ENCODE measurements at places on chromosomes 1 and 21.

DNA sequence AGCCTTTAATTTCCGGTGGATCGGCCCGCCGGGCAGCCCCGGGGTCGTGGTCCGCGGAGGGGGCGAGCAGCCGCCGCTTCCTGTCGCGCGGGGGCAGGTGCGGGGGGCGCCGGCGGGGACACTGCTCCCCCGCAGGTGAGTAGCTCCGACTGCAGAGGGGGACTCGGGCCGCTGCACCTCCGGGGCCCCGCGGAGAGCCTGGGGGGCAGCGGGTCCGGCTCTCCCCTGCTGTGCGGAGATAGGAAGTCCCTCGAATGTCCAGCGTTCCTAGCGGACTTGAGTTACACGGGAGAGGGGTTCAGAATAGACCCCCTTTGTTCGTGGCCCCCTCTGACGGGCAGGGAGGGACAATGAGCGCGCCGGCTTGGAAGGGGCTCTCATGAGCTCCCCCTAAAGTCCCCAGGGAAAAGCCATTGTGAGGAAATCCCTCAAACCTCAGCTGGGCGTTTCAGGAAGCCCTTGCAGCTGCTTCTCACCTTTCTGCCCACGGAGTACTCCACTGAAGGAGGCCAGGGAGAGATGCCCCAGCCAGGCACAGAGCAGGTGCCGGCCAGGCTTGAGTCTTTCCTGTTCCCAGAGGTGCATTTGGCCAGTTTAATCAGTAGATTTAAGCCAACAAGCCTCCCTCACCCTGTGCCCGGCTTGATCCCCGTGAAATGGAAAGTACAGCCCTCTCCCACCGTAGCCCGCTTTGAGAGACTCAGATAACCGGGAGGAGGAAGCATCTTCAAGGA lies 925 bp downstream of the PDE9A start:
- DNase-seq: no peak

DNA sequence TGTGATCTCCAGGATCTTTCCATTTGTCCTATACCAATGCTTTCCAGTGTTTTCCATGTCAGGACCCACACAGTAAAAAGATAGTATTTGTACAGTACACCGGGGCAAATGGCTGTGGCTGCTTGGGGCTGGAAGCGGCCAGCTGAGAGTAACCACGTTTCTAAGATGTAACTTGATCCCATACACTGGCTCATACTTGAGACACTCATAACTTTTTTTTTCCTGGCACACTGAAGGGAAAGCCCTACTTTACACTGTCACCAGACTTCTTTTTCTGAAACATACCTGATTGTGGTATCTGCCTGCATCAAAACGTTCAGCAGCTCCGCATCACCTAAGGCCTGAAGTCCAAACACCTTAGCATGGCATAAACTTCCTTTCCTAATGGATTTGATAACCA lies 21.6 kb downstream of the VPS13D start:
- no peak for DNase-seq

GRCh38 chr1:59074598-59074997 lies 222.3 kb upstream of the FGGY start:
- no peak for DNase-seq

- no peak for DNase-seq
These were observed 7.8 kb upstream of the PLEKHG5 start for GRCh38 chr1:6499296-6499695.

DNA sequence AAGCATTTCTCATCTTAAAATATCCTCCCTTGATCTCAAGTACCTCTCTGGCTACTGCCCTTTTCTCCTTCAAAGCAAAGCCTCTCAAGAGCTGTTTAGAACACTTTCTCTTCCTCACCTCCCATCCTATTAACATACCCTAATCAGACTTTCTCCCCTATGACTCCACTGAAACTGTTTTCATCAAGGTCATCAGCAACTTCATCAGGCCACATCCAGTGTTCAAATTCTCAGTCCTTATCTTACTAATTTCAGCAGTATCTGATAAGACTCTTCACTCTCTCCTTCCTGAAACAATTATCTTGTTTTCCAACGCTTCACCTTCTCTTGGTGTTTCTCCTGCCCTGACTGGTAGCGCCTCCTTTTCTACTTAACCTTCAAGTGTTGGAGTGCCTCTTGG lies 1.5 kb upstream of the RAP1A start:
- no peak for DNase-seq

DNA sequence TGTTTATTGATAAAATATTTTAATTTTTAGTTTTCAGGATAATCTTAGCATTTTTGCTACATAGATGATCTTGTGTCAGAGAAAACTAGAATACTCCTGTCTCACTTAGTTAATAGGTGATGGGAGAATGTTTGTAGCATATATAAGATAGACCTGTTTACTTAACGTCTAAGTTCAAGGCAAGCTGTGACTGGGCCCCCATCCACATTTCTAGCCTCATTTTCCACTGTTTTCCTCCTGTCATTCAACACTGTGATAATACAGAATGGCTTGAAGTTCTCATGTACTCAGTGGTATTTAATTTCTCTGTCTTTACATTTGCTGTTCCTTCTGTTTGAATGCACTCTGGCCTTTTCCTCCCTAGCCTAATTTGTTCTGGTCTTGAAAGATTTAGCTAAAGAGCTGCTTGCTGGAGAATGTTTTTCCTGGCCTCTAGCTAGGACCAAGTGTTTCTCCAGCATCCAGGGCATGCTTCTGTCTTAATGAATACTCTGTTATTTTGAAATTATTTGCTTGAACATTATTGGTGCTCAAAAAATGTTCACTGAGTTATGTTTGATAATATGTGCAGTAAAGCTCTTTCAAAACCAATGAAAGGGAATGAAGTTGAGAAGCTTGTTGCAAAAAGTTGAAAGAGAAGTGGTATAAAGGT lies 37.3 kb downstream of the USP25 start:
- no peak for DNase-seq

DNA sequence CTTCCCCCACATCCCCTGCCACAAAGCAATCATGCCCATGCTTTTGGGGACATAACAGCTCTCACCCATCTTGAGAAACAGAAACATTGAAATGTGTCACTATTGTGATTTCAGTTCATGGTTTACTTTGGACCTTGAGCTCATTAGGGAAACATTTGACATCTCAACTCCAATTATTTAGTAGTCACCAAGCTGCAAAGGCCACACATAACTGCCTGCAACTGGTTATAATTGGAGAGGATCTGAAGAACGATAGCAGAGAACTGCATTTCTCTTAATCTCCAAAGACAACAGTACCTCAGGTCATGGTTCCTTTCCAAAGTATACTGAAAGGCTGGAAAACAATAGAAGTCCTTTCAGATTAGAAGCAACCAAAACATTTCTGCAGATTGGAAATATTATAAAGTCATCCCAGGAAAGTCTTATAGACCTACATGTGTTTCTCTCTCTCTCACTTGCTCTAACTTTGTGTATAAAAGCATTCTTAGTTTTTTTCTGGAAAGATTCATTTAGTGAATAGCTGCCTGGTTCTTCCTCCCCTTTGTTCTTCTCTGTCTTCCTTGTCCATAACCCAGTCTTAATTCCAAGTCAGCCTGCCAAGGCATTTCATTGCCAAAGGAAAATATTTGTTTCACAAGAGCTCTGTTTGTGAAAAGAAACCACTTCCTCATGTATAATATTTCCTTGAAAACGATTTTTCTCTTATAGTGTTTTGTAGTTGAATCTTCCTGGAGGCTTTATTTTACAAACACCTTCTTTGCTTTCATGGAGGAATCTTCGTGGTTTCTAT lies 426.8 kb downstream of the ADGRL2 start:
- no peak for DNase-seq

GRCh38 chr1:26721669-26722355 lies 26.0 kb downstream of the ARID1A start:
- DNase-seq: no peak

DNA sequence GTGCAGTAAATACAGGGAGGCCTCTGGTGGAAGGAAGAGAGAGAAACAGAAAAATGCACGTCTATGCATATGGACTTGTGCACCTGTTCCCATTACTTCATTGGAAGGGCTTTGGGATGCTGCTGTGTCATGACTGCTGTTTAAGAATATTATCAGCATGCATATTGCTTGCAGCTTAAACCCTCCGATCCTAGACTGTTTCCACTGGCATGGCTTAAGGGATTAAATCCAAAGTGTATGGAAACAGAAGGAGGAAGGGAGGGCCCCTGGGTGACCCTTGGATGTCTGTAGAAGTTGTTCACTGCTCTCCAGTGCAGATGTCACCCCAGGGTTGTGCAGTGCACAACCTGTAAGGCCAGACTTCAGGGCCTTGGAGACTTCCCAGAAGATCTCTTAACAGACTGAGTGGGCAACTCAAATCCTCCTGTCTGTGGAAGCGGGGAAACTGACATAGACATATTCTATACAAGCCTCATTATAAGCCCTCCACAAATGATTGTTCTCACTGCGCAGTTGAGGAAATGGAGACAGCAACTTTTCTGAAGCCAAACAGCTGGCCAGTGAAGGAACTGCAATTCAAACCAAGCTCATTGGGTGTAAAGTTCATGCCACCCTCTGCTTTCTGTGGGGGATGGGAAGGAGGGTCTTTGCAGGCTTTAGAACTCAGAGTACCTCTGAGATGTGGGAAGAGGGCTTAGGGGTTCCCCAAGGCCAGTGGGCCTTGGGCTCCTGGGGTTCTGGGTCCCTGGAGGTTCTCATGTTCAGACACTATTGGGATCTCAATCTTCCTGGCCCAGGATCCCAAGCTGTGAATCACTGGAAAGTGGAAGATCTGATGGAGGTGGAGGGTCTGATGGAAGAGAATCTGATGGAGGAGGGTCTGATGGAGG lies 73.8 kb downstream of the UMODL1 start:
- DNase-seq: no peak

GRCh38 chr1:38738207-38738606 lies 121.4 kb downstream of the RRAGC start:
- no peak for DNase-seq

GRCh38 chr1:166918956-166919316 lies 42.9 kb upstream of the TADA1 start:
- no peak for DNase-seq

DNA sequence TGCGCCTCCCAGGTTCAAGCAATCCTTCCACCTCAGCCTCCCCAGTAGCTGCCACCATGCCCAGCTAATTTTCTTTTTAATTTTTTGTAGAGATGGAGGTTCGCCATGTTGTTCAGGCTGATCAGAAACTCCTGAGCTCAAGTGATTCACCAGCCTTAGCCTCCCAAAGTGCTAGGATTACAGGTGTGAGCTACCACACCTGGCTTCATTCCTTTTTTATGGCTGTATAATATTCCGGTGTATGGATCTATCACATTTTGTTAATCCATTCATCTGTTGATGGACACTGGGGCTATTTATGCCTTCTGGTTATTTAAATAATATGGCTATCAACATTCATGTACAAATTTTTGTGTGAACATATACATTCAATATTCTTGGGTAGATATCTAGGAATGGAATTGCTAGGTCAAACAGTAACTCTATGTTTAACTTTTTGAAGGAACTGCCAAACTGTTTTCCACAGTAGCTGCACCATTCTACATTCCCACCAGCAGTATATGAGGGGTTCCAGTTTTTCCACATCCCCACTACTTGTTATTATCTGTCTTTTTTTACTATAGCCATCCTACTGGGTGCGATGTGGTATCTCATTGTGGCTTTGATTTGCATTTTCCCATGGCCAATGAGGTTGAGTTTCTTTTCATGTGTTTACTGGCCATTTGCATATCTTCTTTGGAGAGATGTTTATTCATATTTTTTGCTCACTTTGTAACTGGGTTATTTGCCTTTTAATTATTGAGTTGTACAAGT lies 11.0 kb downstream of the SLC27A3 start:
- DNase-seq: no peak

DNA sequence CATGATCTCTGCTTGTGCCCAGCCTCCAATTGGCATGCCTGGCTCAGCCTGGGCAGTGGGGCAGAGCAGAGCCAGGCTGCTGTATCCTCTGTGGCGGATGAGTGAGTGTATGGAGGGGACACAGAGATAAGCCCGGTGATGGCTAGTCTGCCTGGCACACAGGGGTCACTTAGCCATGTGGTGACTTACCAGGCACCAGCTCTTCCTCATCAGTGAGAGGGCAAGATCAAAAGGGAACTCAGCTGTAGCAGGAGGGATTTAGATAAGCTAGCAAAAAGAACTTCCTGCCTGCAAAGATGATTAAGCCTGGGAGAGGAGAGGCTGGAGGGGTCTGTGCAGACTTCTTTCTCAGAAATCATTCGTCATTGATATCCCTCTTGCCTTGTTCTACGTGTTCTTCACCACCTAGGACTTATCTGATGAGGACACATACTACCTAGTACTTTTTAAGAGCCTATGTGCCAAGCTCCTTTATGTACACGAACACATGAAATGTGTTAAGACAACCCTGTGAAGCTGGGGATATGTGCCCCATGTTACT lies 7.9 kb downstream of the KIF21B start:
- DNase-seq: no peak

GRCh38 chr1:224678168-224678567 lies 62.1 kb downstream of the CNIH3 start:
- DNase-seq: no peak
